ENCODE measurements at places on chromosomes 4 and X.

DNA sequence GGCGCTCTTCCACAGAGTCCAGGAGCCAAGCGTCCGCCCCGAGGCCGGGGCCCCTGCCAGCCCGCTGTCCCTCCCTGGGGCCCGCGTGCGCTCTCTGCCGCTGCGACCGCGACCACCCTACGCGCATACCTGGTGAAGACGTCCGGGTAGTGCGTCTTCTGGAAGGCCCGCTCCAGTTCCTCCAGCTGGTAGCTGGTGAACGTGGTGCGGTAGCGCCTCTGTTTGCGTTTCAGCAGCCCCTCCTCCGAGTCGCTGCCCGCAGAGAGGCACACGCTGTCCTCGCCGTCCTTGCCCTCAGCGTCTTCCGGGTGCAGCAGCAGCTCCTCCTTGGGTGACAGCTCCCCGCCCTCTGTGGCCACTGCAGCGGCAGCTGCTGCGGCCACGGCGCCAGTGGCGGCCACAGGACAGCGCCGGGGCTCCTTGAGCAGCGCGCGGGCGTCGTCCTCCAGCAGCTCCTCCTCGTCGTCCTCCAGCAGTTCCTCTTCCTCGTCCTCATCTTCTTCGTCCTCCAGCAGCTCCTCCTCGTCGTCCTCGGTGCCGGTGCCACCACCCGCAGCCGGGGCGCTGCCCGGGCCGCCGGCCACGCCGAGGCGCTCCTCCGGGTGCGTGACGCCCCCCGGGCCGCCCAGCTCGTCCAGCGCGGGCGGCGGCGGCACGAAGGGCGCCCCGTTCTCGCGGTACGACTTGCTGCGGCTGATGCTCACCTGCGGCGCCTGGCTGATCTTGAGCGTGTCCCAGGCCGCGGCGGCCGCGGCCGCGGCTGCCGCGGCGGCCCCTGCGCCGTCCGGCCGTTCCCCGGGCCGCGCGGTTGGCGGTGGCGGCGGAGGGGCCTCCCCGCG lies 2.8 kb downstream of the ARX start:
- no peak for DNase-seq

DNA sequence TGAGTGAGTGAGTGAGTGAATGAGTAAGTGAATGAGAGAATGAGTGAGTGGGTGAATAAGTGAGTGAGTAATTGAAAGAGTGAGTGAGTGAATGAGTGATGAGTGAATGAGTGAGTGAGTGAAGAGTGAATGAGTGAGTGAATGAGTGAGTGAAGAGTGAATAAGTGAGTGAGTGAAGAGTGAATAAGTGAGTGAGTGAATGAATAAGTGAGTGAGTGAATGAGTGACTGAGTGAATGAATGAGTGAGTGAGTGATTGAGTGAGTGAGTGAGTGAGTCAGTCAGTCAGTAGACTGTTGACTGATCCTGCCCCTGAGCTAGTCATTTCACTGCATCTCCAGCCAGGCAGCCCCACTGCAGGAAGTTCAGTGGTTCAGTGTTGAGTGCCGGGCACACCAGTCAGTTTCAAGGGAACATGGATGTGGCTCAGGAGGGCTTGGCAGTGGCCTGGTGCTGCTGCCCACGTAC lies 228.4 kb upstream of the PSAPL1 start:
- no peak for DNase-seq

- no peak for DNase-seq
Observed at GRCh38 chr4:142743121-142743825, 102.8 kb downstream of the INPP4B start.

GRCh38 chr4:72318421-72319170 lies 250.4 kb downstream of the ADAMTS3 start:
- no peak for DNase-seq

GRCh38 chr4:185144601-185145240 lies 1.7 kb downstream of the SLC25A4 start:
- no peak for DNase-seq

- no peak for DNase-seq
Observed at GRCh38 chr4:53346920-53347852, 18.7 kb downstream of the SCFD2 start.
